T-cell (primary cell): ENCODE measurements at places on chromosomes 3 and 15.
A peak's percentile ranks its signal among the peaks of the same experiment; 100 is the strongest.

DNA sequence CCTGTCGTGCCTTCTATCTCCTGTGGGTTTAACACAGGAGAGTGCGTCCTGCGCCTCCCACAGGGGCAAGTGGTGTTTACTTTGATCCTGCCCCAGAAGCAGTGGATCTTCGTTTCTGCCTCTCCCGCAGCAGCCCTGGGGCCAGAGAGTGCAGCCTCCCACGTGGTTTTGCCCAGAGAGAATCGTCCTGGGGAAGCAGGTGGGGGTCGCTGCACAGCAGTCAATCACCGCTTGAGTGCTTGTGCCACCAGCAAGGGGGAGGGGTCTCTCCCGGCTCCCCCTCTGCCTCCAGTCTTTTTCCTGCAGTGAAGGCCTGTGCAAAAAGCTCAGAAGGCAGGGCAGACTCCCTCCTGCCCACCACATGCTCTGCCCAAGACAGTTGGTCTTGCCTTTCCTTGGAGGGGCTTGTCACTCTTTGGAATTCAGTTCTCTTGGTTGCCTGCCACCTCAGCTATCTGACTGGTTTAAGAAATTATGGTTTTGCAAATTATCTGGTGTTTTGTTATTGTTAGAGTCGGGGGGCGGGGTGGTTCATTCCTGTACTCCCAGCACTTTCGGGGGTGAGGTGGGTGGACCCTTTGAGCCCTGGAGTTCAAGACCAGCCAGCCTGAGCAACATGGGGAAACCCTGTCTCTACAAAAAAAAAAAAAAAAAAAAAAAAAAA lies 26.9 kb downstream of the STOML1 start:
- no peaks in the 10 kb centered on the region for H3K36me3 ChIP-seq
- H3K4me3 ChIP-seq: peak overlapping the region; percentile 52
- peaks cover 30% of the 10 kb centered on the region for H3K4me1 ChIP-seq
- H3K27ac ChIP-seq: peak overlapping the region; percentile 57
- DNase-seq: no peak
- H3K27me3 ChIP-seq: no peaks in the 10 kb centered on the region

DNA sequence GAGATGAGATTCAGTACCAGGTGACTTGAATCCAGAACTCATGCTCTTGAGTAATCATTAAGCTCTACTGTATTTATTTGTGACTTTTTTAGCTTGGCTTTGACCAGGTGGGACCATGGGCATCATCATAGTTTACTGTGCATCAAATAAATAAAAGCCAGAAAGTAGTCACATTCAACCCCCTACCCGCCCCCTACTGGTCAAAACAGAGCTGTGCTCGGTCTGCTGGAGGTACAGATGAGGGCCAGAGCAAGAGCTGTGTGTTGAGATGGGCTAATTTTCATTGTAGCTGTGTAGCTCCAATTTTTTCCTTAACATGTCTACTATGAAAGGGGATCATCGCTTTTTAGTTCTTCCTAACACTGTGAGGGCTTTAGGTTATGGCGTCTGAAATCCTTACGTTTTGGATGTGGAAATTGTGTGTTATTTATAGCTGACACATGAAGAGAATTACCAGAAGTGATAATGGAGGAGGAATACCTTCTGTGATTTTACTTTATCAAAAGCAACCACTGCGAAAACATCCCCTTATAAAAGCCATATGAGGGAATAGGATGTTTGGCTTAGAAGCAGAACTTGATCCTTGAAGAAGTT lies 375.1 kb downstream of the PTPRG start:
- DNase-seq: no peak
- no peak overlapping the region for H3K4me3 ChIP-seq
- H3K4me1 ChIP-seq: no peaks in the 10 kb centered on the region
- H3K36me3 ChIP-seq: no peaks in the 10 kb centered on the region
- no peak overlapping the region for H3K27ac ChIP-seq

DNA sequence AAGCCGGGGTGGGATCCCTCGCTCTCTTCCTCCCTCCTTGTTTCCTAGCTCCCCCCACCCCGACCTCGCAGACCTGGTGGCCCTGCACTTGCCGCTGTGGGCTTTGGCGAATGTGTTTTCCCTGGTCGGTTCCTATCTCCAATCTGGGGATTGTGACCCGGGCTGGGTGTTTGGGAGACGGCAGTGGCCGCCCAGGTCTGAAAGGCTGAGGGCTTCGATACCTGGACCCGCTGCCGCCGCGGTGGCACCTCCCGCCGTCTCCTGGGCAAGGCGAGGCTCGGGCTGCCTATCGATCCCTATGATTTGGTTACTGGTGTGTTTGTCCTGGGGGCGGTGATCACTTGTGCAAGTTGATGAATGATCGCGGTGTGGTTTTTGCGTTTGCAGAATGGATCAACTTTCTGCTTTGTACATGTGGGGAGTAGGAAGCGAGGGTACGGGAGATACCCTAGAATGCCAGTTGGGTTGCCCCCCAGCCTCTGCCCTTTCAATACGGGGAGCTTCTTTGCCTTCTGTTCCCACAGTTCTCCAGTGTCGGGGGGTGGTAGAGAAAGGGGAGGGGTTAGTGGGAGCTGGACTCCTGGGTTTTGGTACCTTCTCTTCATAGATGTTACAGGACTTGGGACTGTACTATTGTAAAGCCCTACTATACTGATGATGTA lies 3.0 kb downstream of the BBX start:
- H3K4me1 ChIP-seq: peaks cover 6% of the 10 kb centered on the region
- H3K27me3 ChIP-seq: no peaks in the 10 kb centered on the region
- peak overlapping the region; percentile 81 for H3K4me3 ChIP-seq
- no peaks in the 10 kb centered on the region for H3K36me3 ChIP-seq
- peak; percentile 14 for DNase-seq

DNA sequence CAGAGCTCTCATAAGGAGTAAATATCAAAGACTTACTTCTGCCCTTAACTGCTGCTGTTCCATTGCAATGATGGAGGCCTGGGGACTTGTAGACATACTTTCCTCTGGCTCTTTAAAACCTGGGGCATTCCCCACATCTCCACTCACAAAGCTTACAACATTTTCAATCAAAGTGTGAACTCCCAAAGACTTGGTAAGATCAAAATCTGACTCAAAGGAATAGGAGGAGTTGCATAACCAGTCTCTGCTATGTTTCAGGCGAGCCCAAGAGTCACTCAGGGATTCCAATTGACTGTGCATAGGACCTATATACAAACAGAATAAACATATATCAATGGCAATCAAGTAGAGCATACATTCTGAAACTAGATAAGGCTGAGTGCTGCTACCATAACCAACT lies 101.5 kb downstream of the FBXL22 start:
- no peaks in the 10 kb centered on the region for H3K27me3 ChIP-seq
- H3K36me3 ChIP-seq: peaks cover 51% of the 10 kb centered on the region
- H3K27ac ChIP-seq: no peak overlapping the region
- H3K4me3 ChIP-seq: no peak overlapping the region
- no peaks in the 10 kb centered on the region for H3K4me1 ChIP-seq
- no peak for DNase-seq

DNA sequence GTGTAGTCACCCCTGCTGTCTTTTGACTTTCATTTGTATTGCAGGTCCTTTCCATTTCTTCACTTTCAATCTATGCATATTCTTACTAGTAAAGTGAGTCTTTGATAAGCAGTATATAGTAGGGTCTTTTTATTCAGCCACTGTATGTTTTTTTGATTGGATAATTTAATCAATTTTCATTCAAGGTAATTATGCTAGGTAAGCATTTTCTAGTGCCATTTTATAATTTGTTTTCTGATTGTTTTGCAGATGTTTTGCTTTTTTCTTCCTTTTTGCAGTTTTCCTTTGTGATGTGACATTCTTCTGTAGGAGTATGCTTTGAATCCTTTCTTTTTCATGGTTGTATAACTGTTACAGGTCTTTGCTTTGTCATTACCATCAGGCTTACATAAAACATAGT lies 504.3 kb upstream of the GBE1 start:
- H3K4me1 ChIP-seq: no peaks in the 10 kb centered on the region
- H3K27me3 ChIP-seq: no peaks in the 10 kb centered on the region
- DNase-seq: no peak
- no peak overlapping the region for H3K4me3 ChIP-seq
- H3K27ac ChIP-seq: no peak overlapping the region

GRCh38 chr15:96326328-96327154 lies 4.0 kb upstream of the NR2F2 start:
- H3K36me3 ChIP-seq: no peaks in the 10 kb centered on the region
- H3K4me1 ChIP-seq: no peaks in the 10 kb centered on the region
- no peak overlapping the region for H3K4me3 ChIP-seq

- peak overlapping the region; percentile 95 for H3K4me3 ChIP-seq
- DNase-seq: no peak
- H3K27ac ChIP-seq: peak overlapping the region; percentile 95
- H3K4me1 ChIP-seq: peaks cover 28% of the 10 kb centered on the region
- no peaks in the 10 kb centered on the region for H3K36me3 ChIP-seq
Observed at GRCh38 chr3:143000528-143000927, 842 bp upstream of the U2SURP start.

GRCh38 chr15:61118885-61119284 lies 110.2 kb downstream of the RORA start:
- no peak overlapping the region for H3K27ac ChIP-seq
- no peak overlapping the region for H3K4me3 ChIP-seq
- H3K27me3 ChIP-seq: no peaks in the 10 kb centered on the region
- no peaks in the 10 kb centered on the region for H3K4me1 ChIP-seq
- H3K36me3 ChIP-seq: no peaks in the 10 kb centered on the region

DNA sequence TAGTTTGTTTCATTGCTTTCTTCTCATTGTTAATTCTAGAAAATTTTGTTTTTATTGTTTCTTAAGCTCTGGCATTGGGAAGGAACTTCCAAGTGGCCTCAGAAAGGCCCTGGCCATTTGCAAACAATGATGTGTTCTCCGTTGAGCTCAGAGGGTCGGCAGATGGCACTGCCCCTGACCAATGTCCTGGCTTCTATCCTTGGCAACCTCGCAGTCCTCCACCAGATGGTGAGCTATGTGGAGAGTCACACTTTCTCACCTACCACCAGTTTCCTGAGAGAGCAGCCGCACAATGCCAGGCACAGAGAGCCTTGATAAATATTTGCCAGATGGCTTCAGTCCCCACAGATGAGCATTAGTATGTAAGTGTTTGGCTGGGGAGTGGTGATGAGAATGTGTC lies 343.7 kb downstream of the EPHB1 start:
- H3K4me3 ChIP-seq: no peak overlapping the region
- H3K36me3 ChIP-seq: no peaks in the 10 kb centered on the region
- H3K27ac ChIP-seq: no peak overlapping the region

DNA sequence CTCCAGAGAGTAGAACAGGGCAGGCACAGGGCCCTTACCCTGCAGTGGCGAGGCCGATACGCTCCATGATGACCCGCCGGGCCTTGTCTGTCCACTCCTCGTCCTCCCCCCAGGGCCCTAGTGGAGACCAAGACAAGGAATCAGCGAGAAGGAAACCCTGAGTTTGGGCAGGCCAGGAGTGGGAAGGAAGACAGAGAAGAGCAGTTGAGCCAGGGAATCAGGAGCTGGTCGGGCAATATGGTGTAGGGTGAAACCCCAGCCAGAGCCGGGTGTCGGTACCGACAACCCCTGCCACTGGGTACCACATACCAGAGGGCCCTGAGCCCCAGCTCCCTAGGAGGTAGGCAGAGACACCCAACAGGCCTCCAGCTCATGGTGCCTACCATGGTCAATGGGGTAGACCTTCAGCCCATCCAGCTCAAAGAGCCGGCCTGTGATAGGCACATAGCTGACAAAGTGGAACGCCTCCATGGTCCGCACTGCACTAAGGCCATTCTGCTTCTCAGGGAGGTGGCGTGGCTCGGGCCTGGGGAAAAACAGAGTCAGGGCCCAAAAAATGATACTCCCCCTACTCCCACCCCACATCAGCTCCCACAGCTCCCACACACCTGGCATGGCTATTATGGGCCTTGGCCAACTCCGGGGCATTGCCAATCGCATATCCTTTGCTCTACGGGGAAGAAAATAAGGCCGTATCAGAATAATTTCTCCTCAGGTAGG lies 38.0 kb downstream of the SEMA3G start:
- H3K27me3 ChIP-seq: no peaks in the 10 kb centered on the region
- H3K4me1 ChIP-seq: peaks cover 17% of the 10 kb centered on the region
- no peak overlapping the region for H3K4me3 ChIP-seq
- no peak overlapping the region for H3K27ac ChIP-seq
- H3K36me3 ChIP-seq: peaks cover 32% of the 10 kb centered on the region

GRCh38 chr3:70006089-70006488 lies 6.6 kb downstream of the SAMMSON start:
- DNase-seq: no peak
- no peak overlapping the region for H3K27ac ChIP-seq
- no peak overlapping the region for H3K4me3 ChIP-seq
- no peaks in the 10 kb centered on the region for H3K36me3 ChIP-seq

GRCh38 chr3:109033000-109033660 lies 79.5 kb upstream of the GUCA1C start:
- no peak for DNase-seq
- no peak overlapping the region for H3K27ac ChIP-seq
- H3K4me1 ChIP-seq: no peaks in the 10 kb centered on the region
- H3K36me3 ChIP-seq: no peaks in the 10 kb centered on the region
- no peaks in the 10 kb centered on the region for H3K27me3 ChIP-seq

DNA sequence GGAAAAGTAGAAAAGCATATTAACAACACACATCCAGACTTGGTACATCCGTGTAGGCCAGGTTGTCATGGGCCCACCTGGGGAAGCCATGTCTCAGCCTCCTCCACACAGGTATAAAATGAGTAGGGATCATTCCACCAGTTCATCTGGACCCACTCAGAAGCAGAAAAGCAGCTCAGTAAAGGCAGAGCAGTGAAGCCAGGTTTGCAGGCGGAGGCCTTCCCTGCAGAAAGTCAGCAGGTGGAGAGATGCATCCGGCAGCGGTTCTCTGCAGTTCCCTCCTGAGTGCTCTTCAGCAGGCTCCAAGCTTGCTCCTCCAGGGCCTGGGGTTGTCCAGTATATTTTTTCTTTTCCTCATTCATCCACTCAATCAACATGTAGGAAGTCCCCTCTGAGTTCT lies 22.1 kb downstream of the LOXL1 start:
- DNase-seq: no peak
- peaks cover 17% of the 10 kb centered on the region for H3K4me1 ChIP-seq
- H3K27ac ChIP-seq: no peak overlapping the region
- no peak overlapping the region for H3K4me3 ChIP-seq
